NCI-H1417 treated with DMSO at 0.1 percent for 48 hours (cell line): ENCODE measurements at places on chromosomes 4 and X.

DNA sequence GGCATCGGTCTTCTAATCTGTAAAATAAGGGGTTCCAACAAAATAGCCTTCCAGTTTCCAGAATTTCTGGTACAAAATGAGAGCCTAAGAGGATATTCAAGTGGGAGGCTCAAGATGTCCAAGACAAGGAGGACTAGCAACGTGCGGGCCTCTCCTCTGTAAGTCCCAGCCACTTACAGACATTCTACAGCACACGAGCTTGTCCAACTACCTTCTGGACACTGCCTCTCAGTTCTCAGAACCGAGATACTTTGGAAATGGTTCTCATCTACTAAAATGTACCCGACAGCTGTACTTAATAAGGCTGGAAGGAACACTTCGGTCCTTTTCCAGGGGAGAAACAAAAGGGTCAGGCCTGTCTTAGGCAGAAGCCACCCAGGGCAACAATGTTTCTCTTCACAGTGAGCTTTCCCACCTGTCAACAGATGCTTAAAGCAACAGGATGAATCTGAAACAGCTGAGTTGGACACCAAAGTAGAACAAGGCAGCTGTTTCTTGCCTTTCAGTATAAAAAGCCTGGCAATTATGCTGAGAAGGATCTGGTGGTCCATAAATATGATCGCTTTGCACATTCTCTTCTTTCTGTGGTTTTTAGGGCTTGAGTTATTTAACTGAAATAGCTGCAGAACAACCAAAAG is 127.0 kb downstream of the HS6ST2 start:
- no peak for DNase-seq

GRCh38 chr4:5773271-5773555 is 62.2 kb downstream of the EVC start:
- no peak for DNase-seq

GRCh38 chr4:151788021-151788420 is 27.2 kb upstream of the GATB start:
- no peak for DNase-seq

DNA sequence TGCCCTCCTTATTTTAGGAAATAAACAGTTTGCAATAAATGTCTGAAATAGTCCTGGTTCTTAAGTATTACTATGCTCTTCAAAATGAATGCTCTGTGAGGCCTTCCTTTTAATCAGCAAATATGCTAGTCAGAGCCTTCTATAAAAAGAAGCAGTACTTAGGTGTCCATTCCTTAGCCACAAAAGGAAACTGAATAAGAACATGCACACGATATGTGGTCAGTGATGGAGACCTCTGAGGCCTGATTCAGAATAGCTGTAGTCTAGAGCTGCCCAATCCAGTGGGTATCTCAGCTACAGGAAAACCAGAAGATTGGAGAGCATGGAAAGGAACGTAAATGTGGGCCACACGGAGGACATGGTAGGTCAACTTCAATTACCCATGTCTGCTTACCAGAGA is 141.8 kb downstream of the RASL11B start:
- no peak for DNase-seq

GRCh38 chr4:21410372-21410771 is 538.2 kb downstream of the KCNIP4 start:
- DNase-seq, result no peak

DNA sequence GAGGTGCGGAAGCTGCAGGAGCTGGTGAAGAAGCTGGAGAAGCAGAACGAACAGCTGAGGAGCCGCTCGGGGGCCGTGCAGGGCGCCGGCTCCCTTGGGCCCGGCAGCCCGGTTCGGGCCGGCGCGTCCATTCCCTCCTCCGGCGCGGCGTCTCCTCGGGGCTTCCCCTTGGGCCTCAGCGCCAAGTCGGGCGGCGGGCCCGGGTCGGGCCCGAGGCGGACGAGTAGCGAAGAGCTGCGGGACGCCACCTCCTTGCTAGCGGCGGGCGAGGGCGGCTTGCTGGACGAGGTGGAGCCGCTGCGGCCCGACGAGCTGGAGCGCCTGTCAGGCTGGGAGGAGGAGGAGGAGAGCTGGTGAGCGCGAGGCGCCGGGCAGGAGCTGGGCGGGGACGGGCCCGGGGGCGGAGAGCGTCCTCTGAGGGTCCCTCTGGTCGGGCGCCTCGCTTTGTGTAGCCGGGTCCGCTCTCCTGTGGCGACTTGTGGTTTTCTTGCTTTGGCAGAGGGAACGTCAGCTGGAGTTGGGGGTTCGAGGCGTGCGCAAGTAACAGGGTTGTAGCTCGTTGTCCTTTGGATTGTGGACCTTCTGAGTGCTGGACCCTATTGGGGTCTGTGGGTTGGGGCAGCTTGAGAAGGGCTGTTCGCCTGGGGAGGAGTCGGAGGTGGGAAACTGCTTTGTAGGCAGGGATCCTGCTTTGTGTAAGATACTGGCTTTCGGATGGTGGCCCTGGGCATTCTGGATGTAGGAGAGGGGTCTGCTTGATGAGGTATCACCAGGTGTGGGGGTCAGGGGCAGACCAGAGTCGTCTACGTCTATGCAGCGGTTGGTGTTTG is 662 bp downstream of the SLAIN2 start:
- DNase-seq, result no peak
